ENCODE measurements at places on chromosomes 4 and X.

DNA sequence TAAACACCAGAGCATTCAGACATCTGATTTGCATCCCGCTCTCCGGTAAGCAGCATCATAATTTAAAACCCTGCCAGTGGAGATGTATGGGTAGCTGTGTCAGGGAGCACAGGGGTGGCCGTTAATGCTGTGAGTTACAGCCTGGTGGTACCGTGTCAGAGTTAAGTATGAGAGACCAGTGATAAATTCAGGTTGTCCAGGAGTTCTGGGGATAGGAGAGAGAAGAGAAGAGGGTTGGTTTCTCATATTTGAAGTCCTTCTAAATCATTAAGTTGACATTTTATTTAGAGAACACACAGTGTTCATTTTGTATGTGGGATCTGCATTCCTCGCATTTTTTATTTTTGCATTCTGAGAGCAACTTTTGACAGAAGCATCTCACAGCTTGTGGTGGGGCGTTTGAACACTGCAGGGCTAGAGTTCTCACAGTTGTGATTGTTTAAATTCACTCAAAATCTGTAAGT, 157.6 kb downstream of the DCLK2 start:
- DNase-seq, result no peak

DNA sequence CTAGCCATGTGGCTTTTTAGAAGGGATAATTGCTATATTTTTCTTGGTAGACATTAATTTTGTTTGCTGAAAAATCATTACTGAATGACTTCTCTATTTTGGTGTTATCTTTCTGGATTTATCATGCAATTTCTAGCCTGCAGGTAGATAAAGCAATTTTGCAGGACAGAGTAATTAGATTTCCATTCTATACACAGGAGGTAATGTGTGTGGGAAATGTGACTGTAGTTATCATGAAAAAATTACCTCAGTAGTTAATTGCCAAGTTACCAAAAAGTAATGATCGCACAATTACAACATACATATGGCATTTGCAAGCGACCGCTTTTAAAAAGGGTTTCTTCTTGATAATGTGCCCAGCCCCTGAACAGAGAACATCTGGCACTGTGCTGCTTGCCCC, 66.1 kb downstream of the KIT start:
- DNase-seq, result no peak

GRCh38 chr4:85591406-85592098, 116.6 kb downstream of the ARHGAP24 start:
- DNase-seq, result no peak

- DNase-seq, result no peak
Observed at GRCh38 chr4:52103319-52103718, 52.2 kb downstream of the SPATA18 start.

- no peak for DNase-seq
Observed at GRCh38 chr4:107888237-107888636, 43.1 kb upstream of the CYP2U1 start.

Data from activated naive CD4-positive, alpha-beta T cell treated with anti-CD3 and anti-CD28 coated beads, Interleukin-2, amount 50 U/mL, for 16 hours (primary cell).